Myocyte (in vitro differentiated cells): ENCODE measurements at places on chromosomes 16 and 17.

- peak; percentile 46 for DNase-seq
Measured at GRCh38 chr16:14193316-14193871, 122.3 kb downstream of the MRTFB start.

- no peak for DNase-seq
Measured at GRCh38 chr17:58572846-58573245, 58.4 kb upstream of the MTMR4 start.

DNA sequence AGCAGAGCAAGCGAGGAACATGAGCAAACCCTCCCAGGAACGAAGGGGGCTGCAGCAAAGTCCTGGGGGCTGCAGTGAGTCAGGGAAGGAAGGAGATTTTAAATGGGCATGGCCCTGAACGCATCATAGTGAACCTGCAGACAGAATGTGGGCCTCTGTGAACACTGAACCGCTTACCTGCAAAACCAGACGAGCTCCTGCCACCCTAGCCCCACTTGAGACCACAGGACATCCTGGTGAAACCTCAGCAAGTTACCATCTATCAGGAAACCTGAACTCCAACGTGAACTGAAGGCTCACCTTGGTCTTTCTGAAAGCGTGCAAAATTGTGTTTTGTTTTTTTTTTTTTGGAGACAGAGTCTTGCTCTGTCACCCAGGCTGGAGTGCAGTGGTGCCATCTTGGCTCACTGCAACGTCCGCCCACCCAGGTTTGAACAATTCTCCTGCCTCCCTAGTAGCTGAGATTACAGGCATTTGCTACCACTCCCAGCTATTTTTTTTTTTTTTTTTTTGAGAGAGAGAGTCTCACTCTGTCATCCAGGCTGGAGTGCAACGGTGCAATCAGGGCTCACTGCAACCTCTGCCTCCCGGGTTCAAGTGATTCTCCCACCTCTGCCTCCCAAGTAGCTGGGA lies 30.8 kb downstream of the FANCA start:
- DNase-seq = no peak

DNA sequence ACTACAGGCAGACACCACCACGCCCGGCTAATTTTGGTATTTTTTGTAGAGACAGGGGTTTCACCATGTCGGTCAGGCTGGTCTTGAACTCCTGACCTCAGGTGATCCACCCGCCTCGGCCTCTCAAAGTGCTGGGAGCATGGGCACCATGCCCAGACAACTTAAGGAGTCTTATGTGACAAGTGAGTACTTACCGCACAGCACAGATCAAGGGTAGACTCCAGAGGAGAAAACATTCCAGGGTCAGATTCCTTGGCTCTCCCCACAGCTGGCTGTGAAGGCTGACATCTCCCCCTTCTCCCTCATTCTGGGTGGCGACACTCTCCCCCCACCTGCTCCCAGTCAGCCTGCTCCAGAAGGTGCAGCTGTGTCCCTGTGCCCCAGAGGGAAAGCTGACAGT lies 10.6 kb downstream of the ZSCAN10 start:
- DNase-seq = no peak
